ENCODE measurements at places on chromosomes 7 and 10.

DNA sequence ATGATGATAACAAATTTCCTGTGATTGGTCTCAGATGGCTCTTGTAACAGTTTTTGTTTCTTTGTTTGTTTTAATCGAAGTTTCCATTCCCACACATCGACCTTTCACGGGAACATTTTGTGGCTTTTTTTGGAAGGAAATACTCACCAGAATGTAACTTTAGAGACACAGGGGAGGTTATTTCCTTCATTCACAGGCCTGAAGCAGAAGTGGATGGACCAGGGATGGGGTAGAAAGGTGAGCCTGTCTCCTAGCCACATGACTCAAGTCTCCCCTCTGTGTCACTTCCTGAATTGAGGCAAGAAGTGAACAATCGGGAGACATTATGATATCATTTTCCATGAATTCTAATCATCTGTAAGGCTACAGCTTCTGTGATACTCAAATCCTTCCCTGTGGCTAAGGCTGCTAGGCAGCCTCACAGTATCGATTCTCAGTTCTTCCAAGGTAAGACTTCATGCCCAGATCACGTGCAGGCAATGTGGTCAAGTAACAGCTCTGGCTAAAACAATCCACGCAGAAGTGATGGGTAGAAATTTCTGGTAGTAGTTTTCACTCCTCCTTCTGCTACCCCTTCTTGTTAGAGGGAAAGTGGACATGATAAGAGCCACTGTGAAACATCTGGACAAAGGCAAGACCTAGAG lies 203.9 kb upstream of the NEBL start:
- no peak for DNase-seq

DNA sequence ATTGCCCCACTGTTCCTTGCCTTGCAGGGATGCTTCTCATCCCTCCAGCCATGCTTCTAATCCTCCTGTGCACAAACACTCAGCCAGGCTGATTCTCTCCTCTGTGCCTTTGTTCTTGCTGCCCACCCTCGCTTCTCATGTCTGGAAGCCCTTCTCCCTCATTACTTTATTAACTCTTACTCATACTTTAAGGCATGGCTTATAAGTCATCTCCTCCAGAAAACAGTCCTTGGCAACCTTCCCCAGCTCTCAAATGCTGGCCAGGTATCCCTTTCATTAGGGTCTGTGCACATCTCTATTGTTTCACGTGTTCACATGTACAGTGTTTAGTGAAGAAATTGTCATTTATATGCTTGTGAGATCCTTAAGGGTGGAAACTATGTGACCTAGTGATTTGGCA lies 62.9 kb downstream of the ITGB8 start:
- no peak for DNase-seq

DNA sequence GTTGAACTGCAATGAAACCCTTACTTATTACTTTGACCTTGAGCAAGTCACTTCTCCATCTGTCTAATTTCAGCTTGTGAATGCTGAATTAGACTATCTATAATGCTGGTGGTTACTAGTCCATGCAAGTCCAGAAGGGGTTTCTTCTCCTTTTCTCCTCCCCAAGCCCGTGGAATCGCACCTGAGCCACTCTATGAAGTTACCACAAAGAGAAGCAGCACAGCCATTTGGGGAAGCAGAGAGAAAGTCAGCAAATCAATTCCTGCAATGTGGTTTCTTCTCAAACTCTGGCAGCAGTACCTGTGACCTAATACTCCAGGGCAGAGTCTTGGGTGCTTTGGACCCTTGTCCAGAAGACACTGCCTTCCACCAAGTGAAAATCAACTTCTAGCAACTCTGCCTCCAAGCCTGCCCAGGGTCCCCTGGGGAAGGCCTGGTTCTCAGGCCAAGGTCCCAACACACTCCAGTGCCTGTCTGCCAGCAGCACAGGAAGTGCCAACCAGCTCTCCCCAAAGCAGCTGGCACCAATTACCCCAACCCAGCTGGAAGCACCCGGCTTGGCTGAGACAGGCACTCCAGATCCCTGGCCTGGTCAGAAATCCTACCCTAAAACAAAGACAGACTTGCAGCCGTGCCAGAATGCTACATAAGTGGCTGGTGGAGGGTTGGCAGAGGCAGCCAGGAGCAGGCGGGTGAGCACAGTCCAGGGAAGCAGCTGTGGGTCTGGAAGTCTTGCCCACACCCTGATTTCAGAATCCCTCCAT lies 200.3 kb downstream of the LSM5 start:
- no peak for DNase-seq

DNA sequence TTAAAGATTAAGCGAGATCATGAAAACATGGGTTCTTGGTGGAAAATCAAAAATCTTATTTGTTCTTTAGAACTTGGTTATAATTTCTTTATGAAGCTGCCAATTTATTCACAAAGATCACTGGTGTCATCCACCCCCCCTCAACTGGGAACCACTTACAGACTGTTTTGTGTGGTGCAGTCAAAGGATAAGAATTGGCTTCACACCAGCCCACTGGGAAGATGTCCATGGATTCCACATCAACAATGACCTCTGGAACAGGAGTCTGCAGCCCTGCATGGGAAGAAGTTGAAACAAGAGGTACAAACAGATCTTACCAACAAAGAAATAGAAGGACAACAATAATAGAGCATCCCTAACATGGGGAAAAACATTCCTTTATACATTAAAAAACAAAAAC lies 205.2 kb downstream of the SFMBT2 start:
- DNase-seq, result no peak

DNA sequence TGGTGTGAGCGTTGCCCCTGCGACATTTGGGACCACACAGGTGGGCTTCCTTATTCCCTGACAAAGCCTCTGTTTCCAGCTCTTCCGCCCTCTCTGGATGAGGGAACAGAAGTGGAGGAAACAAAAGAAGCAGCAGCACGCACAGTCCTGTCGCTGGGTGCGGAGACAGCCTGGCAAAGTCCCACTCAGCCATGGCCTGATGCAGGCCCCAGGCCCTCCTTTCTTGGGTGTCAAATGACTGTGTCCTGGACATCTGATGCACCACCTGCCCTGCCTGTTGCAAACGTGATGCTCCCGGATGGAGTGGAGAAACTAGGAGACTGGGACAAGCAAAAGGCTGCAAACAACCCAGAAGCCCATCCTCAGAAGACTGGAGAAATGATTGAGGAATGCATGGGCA lies 20.7 kb downstream of the ZMIZ2 start:
- no peak for DNase-seq

GRCh38 chr7:130879191-130879590 lies 145.2 kb upstream of the KLF14 start:
- no peak for DNase-seq

- DNase-seq, result no peak
Measured at GRCh38 chr7:49821181-49821580, 47.7 kb downstream of the VWC2 start.
